ENCODE measurements at places on chromosomes 1 and 21.
A peak's percentile ranks its signal among the peaks of the same experiment; 100 is the strongest.

GRCh38 chr1:23555270-23555985 lies 3.9 kb downstream of the ID3 start:
- no peak for DNase-seq

DNA sequence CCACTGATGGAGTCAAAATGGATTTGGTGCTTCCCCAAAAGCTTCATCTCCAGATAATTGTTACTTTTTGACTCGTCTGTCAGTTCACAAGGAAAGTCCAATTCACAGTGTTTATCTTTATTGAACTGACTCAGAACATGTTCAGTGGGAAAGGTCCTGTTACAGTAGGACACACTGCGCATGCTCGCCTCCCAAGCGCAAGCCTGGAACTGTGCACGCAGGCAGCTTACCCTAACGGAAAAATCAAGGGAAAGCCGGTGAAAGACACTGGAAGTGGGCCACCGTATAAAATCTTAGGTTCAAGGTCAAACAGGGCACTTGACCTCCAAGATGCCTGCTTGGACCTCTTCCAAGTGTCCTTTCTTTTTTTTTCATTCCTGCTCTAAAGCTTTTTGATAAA lies 174.6 kb downstream of the USP25 start:
- DNase-seq = no peak

GRCh38 chr1:41500378-41500777 lies 15.9 kb upstream of the EDN2 start:
- no peak for DNase-seq

GRCh38 chr1:171429137-171429536 lies 56.2 kb upstream of the PRRC2C start:
- DNase-seq = no peak

- no peak for DNase-seq
These were observed 38.3 kb downstream of the YY1AP1 start for GRCh38 chr1:155650231-155650757.

DNA sequence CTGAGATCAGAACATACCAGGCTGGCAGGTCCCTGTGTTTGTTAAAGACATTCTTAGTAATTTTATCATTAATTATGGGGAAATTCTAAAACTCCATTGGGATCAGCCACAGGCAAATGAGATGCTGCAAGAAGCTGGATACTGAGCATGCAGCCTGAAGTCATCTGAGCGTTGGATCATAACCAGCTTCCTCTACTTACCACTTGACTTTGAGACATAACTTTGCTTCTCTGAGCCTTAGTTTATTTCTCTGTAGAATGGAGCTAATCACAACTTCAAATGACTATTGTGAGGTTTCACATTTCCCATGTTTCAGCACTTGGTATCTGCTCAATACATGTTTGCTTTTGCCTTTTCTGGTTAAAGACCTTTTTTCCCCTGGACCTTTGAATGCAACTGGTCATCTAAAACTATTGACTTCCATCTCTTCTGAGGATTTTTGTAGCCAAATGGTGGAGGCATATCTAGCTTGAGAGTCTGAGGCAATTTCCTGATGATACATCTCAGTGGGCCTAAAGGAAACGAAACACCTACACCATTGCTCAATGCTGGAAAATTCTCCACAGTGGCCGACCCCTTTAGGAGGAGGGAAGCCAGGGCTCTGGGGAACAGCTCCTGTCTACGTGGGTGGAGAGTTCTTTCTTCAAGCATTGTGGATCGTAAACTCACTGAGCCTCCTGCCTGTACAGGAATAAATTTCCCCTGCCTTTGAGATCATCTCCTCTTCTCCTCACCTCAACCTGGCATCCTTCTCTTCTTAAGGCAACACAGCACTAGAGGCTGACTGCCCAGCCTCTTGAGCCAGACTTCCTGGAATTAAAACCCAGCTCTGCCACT lies 109.1 kb upstream of the HOOK1 start:
- DNase-seq = no peak

- no peak for DNase-seq
These were observed 33.5 kb upstream of the TARBP1 start for GRCh38 chr1:234512451-234512861.

DNA sequence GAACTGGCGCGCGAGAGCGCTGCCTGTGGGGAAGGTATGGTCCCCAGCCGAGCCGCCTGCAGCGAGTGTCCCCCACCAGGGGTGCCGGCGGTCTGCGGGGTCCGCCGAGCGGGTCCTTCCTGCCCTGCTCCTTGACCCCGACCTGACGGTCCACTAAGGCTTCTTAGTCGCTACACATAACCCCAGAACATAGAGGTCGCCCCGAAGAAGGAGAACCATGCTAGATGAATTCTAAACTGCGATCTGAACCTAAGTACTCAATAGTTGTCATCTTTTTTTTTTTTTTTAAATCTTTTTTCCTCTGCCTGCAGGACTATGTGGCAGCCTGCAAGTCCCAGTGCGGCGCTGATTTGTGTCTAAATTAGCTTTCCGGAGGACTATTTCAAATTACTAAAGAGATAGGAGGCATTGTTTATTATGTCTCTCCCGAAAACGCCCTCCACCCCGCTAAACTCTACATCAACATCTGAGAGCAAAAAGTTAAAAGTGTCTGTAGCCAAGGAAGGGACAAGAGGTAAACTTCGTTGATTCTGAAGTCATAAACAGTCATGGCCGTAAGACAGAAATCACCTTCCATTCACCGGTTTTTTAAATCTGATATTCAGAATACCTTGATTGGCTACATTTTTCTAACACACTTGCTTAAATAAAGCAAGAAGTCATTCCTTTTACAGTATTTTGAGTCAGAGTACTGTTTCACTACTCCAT lies 476 bp downstream of the AXDND1 start:
- DNase-seq = no peak

DNA sequence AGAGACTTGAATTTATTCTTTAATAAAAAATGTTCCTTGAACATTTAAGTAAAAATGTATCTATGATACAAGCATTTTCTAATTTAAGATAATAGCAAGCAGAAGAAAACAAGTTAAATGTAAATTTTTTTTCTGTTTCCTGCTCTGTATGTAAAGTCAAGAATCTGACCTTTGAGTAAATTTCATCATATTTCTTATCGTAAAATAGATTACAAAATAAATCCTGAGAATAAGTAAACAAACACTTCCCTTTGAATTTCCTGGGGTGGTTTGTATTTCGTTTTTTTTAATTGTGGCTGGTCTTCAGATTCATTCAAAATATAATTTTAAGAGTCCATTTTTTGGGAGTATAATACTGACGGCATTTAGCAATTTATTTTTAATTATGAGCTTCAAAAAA lies 77.6 kb downstream of the POU2F1 start:
- DNase-seq = no peak

DNA sequence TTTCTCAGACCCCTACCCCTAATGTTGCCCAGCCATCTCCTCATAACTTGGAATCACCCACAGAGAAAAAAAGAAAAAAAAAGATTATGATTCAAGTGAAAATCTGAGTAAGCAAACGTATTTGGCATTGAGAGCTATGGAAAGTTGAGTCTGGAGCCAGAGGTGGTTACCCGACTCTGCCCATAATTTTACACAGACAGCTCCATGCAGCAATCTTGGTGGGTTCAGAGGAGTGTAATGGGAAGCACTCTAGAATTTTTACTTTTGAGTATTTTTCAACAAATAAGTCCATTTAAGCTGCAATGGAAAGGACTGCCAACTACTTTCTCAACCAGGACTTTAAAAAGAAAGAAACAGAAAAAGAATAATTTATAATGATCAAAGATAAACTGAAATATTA lies 62.7 kb downstream of the ZC3H11B start:
- DNase-seq = no peak

DNA sequence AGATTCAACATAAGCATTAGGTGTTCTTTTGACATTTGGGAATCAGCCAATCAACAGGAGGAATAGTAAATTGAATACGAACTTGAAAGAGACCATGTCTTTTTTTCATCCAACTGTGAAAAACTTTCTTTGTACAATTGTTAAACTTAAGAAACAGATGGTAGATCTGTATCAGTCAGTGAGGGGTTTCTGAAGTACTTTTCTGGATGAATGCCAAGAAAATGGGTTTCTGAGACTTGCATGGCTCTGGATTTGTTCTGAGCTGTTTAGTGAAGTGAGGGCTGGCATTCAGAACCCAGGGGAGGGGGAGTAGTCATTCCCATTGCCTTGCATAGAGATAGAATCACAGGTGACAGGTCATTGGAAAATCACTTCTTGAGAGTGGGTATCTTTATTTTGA lies 37.4 kb downstream of the PTPRC start:
- no peak for DNase-seq

DNA sequence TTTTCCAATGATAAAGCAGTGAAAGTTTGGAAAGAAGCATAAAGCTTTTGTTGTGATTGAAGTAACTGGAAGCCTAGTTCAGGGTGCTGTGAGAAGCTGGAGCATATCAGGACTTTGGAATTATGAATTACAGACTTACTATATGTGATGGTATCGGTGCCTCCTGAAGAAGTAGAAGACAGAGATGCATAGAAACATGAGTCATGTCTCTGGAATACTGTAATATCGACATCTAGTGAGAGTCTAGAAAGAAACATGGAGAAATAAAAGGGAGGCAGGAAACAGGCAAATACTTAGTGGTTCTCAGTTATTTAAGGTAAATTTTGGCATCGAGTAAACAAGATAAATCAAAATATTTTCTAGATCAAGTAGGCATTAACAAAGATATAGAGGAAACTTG lies 103.0 kb downstream of the CAMTA1 start:
- DNase-seq = no peak

- no peak for DNase-seq
These were observed 22.1 kb downstream of the EIF2D start for GRCh38 chr1:206590025-206590758.

- DNase-seq = peak; percentile 55
These were observed at the start of gene SLC25A24 for GRCh38 chr1:108199781-108200686. TSS of gene SLC25A24 (minus strand) at chr1:108200343. CDS start at chr1:108200138, 205 bp downstream.

GRCh38 chr1:234656944-234657654 lies 47.1 kb upstream of the IRF2BP2 start:
- no peak for DNase-seq

DNA sequence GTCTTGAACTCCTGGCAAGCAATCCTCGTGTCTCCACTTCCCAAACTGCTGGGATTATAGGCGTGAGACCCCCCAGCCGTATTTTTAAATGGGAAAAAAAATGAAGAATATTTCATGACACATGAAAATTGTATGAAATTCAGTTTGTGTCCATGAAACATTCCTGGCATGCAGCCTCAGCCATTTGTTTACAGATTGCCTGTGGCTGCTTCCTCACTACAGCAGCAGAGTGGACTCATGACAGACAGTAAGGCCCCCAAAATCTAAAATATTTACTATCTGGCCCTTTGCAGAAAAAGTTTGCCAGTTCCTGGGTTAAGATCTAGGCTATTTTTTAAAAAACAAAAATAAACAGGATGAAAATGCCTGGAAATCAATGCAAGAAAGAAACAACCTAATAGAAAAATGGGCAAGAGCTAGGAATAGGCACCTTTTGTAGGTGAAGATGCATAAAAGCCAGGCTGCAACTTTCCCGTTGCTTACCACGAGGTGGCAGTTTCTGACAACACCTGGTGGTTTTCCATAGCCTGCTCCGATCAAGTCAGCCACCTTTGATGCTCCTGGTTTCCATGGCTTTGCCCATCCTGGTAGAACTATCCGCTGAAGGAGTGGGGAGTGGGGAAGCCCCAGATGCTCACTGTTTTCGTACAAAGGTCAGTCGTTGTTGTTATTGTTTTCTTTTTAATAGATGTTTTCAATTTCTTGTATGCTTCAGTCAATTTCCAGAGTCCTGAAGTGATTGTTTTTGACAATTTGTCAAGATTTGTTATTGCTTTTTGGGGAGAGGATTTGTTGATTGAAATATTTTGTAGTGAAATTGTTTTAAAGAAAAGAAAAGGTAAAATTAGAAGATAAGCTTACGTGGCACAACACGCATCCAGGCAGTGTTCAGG lies 24.3 kb downstream of the UBE2Q1 start:
- DNase-seq = no peak

DNA sequence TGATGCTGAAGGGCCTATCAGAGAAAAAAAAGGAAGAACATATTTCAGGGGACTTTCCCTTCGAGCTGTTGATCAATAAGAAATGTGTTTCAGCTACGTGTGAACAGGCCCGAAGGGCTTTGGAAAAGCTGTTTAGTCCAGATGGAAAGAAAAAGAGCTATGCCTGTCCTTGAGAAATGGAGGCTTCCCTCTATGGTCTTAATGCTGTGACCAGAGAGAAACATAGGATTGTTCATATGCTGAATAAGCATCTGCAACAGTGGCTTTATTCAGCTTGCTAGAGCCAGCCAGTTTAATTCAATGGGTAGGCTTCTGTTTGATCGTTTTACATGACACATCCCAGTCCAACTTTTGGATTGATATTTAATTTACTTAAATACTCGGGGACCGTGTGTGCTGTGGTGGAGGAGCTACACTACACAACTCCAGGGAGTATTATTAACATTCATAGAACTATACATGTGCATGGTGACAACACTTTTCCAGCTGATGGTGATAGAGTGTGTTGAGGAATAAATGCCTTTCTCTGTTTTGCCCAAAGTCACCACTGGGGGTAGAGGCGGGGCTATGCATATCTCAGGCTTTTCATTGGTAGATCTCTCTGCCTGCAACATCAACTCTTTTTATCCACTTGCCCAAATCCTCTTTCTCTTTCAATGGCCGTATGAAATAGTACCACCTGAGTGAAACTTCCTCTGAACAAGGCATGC lies 106.7 kb upstream of the C8B start:
- DNase-seq = no peak

- DNase-seq = no peak
These were observed 33.5 kb downstream of the ASH1L start for GRCh38 chr1:155529109-155529508.

- no peak for DNase-seq
These were observed 17.8 kb upstream of the POU3F1 start for GRCh38 chr1:38064197-38064903.

- no peak for DNase-seq
These were observed 8.6 kb downstream of the TMEM35B start for GRCh38 chr1:34976384-34977209.

DNA sequence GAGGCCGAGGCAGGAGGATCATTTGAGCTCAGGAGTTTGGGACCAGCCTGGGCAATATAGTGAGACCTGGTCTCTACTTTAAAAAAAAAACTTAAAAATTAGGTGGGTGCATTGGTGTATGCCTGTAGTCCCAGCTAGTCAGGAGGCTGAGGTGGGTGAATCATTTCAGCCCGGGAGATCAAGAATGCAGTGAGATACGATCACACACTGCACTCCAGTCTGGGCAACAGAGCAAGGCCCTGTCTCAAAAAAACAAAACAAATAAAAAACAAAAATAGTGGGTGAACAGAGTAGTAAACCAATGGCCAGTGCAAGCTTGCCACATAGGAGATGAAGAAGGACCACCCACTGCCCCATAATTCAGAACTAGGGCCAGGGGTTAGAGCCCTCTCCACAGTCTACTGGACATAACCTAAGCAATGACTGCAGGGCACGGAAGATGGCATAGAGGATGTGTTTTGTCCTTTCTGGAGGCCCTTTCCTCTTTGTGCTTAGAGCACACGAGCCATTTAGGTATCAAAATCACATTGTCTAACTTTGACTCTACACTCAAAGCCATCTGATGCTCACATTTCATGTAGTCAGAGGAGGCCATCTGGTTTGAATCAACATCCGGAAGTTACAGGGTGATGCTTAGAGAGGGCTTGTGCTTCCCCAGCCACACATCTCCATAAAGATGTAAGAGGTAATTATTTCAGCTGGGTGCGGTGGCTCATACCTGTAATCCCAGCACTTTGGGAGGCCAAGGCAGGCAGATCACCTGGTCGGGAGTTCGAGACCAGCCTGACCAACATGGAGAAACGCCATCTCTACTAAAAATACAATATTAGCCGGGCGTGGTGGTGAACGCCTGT lies 12.6 kb downstream of the CD2 start:
- no peak for DNase-seq

Data from T-helper 1 cell (primary cell).